ENCODE measurements at places on chromosomes 4 and X. TPM values are rescaled to one million over a fixed set of nuclear protein-coding genes. Genes with fewer than 3 reads are reported as not detected.

PHEX gene
- total RNA-seq, result 0.08 TPM

NUDT11 gene
- total RNA-seq, result not detected

MTMR8 gene
- total RNA-seq, result 0.51 TPM

OPN1LW gene
- total RNA-seq, result not detected

RTL9 gene
- total RNA-seq, result 0.35 TPM

DCLK2 gene
- total RNA-seq, result 19.9 TPM

IGSF1 gene
- total RNA-seq, result 4.3 TPM

FGF5 gene
- 0.91 TPM for total RNA-seq
